Posterior vena cava (tissue), 2 donors: ENCODE measurements at places on chromosomes 5 and 9. TPM values are rescaled to one million over a fixed set of nuclear protein-coding genes. Genes with fewer than 3 reads are reported as not detected.

Gene NEUROG1
- not detected for total RNA-seq

DNA sequence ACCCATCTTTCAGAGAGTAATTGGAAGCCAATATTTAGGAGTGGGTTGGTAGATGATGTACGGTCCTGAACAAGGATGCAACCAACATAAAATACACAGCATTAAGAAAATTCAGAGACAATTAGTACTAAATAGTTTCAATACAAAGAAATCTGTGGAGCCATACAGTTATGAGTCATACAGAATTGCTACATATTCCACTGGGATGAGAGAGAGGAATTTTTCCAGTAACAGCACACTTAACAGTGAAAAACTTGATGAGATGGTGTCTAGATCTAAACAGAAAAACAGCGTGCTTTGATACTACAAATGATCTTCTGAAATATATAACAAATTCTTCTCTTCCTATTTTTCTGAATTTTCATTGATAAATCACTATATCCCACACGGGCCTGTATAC, 1999.3 kb upstream of the CDH9 start:
- no peak for DNase-seq

- DNase-seq: no peak
Observed at GRCh38 chr5:164553851-164554250, 1048.4 kb downstream of the MAT2B start.

GRCh38 chr5:82991678-82992323, 85.4 kb downstream of the TMEM167A start:
- DNase-seq: no peak

GRCh38 chr9:93077367-93077766, 18.6 kb upstream of the CARD19 start:
- no peak for DNase-seq

DNA sequence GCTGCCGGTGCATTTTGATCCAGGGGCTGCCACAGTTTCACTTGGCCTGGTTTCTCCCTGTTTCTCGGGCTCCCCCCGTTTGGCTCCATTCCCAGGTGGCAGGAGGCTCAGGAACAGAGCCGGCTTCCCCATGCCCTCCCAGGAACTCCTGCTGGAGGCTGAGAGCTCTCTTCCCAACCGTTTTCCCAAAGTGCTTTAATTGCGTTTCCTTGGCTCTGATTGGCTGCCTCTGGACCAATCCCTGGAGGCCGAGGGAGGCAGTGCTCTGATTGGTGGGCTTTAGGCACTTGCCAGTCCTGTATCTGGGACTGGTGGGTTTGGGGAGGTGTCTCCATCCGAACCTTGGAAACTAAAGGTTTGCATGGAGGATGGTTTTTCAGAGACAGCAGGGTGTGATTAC, 4.9 kb downstream of the TSPAN17 start:
- no peak for DNase-seq

GRCh38 chr5:113166261-113166660, 189.7 kb downstream of the DCP2 start:
- no peak for DNase-seq

GRCh38 chr9:127451608-127451857, 223 bp downstream of the LRSAM1 start:
- no peak for DNase-seq

DNA sequence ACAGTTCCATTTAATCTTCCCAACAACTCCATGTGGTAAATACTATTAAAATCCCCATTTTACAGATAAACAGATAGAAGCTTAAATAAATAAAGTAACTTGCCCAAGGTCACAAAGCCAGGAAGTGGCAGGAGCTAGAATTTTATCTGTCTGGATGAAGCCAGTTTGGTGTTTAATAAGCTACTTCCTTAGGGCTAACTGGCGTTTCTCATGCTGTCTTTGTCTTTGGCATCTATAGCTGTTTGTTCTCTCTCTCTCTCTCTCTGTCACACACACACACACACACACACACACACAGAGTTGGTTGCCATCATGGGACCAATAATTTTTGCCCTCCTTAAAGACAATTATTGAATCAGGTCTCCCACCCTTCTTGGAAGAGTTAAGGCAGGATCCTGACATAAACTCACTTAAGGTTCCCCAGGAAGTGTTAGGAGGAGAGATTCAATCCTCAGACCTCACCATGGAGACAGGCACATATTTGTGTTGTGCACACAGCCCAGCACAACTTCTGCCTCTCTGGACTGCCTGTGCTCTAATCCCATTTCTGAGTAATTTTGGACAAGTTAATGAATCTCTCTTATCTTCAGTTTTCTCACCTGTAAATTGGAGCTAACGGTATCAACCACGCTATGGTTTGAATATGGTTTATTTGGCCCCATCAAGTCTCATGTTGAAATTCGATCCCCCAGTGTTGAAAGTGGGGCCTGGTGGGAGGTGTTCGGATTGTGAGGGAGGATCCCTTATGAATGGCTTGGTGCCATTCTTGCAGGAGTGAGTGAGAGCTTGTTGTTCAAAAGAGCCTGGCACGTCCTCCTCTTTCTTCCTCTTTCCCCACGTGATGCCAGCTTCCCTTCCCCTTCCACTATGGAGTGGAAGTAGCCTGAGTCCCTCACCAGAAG, 8.3 kb upstream of the ADRA1B start:
- DNase-seq: no peak

Gene IZUMO3
- not detected for total RNA-seq

DNA sequence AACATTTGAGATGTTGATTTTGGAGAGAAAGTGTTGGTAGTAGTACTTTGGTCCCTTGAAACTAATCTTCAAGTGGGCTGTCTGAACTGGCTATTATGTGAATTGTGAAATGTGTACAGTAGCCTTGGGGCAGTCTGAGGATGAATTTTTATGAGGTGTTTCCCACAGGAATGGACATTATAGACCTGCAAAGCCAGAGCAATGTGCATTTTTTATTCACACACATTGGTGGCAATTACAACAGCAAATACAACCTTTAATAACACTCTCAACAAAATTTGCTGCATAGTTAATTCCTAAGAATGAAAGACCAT, 147.0 kb downstream of the PAM start:
- DNase-seq: no peak

Gene C5orf46
- 1.9 TPM for total RNA-seq

GRCh38 chr5:132181011-132181629, 46.5 kb downstream of the P4HA2 start:
- DNase-seq: no peak

DNA sequence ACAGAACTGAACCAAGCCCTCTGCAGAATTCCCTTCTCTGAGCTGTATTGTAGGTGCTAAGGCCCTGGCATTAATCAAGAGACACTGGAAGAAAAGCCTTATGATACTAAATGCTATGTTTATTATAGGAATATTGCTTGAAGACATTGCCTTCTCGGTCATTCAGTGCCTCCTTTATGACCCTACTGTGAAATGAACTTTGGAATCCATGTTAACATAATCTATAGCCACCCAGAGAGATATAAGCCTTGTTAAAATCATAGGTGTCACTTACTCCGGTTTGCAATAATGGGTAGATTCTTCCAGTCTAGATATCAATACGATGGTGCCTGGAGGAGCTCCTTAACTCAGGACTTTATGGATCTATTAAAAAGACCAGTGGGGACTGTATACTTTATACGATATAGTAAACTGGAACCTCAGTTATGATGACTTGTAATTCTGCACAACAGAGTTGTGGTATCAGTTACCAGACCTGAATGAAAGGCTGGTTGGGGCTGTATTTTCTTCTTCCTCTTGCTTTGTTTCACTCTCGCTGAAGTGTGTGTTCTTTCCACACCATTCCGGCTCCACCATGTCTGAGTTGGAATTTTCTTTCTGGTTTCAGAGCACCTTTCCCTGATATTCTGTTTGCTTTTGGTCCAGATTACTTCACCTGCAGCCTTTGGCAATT, 154.5 kb downstream of the DROSHA start:
- no peak for DNase-seq

DNA sequence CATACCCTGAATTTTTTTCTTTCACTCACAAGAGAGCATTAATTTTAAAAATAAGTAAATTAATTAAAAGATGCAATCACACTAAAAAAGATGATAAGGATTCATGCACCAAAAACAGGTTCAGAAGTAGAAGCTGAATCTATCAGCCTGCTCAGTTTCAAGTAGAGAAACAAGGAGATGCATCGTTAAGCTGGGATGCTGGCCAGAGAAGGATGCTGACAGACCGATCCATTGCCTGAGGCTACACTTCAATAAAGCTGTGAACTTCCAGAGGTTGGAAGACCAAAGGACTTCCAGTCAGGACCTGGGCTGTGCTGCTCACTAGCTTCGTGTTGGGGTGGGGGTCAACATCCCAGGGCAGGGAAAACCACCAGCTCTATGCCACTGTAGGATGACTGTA, 457.7 kb downstream of the EFNA5 start:
- DNase-seq: no peak

Gene SPATA31A5
- not detected for total RNA-seq

DNA sequence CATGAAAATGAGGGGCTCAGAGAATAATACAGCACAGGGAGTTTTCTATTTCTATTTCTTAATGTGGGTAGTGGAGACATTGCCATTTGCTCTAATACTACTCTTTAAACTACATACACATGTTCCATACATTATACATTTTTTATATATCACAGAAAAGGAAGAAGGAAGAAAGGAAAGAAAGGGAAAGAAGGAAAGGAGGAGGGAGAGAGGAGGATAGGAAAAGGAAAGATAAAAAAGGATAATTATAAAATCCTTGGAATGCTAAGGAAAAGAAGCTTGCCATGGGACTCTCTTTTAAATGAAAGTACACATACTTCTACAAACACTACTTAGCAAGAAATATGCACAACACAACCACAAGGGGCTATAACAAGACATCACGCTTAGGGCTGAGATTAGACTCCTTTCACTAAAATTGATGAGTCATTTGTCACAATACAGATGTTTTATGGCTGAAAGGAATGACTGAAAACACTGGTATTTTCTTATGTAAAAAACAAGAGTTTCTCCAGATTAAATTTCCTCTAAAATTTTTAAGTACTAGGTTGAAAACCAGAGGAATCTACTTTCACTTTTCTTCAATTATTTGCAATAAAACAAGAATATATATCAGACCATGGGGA, 219.8 kb downstream of the ARL15 start:
- no peak for DNase-seq

DNA sequence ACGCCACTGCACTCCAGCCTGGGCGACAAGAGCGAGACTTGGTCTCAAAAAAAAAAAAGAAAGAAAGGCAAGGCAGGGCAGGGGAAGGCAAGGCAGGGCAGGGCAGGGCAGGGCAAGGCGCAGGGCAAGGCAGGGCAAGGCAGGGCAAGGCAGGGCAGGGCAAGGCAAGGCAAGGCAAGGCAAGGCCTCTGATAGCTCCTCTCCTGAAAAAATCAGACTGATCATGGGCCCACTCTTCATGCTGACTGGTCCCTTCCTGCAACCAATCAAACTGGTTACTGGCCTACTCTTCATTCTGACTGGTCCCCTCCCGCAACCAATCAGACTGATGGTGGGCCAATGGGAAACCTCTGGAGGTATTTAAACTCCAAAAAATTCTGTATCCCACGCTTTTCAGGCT, 3.4 kb upstream of the ZBTB5 start:
- no peak for DNase-seq

Gene ALDH1A1
- 185 TPM for total RNA-seq

Gene FCN2
- not detected for total RNA-seq

GRCh38 chr5:149761461-149761860, 31.4 kb downstream of the PPARGC1B start:
- no peak for DNase-seq

- no peak for DNase-seq
Observed at GRCh38 chr5:14851050-14851419, 20.5 kb downstream of the ANKH start.

DNA sequence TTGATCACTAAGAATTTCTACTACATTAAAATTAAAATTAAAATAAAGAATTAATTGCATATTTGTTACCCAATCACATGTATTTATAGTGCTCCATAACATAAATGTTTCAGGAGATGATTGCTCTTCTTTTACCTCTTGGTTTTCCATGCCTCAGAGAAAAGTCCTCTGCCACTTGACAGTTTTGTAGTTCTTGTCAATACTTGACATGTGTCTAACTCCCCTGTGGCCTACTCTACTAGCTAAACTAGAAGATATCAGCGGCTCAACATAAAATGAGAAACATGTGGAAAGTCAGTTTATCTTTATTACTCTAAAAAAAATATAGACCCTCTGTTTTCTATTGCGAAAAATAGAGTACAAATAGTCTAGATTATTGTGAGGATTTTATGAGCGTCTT, 650.6 kb upstream of the NUDT12 start:
- DNase-seq: no peak

GRCh38 chr9:92970467-92970923, 23.2 kb downstream of the FGD3 start:
- DNase-seq: no peak

- DNase-seq: no peak
Observed at GRCh38 chr5:169551146-169551545, 32.4 kb upstream of the SPDL1 start.
